Stimulated activated CD4-positive, alpha-beta T cell treated with anti-CD3 and anti-CD28 coated beads, TNF-alpha, amount 100 ng/mL, for 24 hours (primary cell): ENCODE measurements at places on chromosomes 13 and 19.

GRCh38 chr13:99133848-99134247 lies 66.8 kb upstream of the UBAC2 start:
- no peak for DNase-seq

- no peak for DNase-seq
Measured at GRCh38 chr19:7366701-7367420, 18.1 kb downstream of the ARHGEF18 start.

GRCh38 chr19:10565028-10565566 lies 713 bp downstream of the KRI1 start:
- DNase-seq: no peak

GRCh38 chr19:13909430-13909829 lies 3.4 kb downstream of the CC2D1A start:
- DNase-seq: no peak

DNA sequence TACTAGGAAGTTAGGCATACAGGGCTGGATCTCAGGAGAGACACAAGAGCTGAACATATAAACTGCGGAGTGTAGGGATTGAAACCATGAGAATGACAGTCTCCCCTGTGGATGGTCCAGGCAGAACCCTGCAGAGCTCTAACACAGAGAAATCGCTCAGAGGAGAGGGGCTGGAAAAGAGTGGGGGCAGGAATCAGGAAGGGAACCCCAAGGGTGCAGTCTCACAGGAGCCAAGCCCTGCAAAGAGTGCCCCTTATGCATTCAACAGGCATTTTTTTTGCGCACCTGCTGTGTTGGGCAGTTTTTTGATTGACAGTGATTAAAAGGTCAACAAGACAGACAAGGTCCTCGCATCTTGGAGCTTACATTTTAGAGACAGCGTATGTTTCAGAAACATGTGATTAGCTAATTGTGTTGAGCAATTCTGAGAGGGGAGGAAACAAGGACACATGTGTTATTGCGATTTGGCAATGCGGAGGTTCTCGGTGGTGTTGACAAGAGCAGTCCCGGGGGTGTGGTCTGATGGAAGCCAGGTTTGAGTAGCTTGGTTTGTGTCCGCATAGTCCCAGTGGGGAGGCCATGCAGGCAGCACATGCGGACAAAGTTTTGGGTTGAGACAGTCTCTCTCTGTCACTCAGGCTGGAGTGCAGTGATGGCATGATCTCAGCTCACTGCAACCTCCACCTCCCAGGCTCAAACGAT lies 182.6 kb upstream of the IRS2 start:
- DNase-seq: no peak

DNA sequence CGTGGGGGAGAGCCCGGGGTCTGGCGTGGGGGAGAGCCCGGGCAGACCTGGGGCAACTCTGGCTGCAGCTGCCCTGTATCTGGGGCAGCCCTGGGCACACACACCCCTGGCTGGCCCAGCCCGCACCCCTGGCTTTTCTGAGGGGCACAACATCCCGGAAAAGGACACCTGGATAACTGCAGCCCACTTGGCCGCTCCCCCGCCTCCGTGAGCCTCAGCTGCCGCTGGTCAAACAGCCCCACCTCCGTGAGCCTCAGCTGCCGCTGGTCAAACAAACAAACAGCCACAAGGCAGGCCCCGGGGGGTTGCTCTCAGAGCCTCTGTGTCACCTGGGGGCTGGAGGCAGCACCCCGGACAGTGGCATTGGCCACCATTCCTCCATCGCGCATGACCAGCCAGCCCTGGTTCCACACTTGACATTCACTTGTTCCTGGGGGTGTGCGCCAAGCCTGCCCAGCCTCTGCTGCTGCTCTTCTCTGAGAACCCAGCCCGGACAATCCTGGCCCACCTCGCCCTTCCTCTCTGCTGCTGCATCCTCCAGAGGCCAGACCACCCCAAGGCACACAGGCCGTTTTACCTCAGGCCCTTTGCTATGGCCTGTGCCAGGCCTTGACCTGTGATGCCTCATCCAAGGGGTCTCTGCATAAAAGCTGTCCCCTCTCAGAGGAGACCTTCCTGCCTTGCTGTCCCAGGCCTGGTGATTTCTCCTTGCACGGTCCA lies 19.9 kb downstream of the CEBPG start:
- DNase-seq: no peak
